ENCODE measurements at places on chromosomes 7 and 10.

- no peak for DNase-seq
Measured at GRCh38 chr7:208816-209215, 16.4 kb downstream of the FAM20C start.

DNA sequence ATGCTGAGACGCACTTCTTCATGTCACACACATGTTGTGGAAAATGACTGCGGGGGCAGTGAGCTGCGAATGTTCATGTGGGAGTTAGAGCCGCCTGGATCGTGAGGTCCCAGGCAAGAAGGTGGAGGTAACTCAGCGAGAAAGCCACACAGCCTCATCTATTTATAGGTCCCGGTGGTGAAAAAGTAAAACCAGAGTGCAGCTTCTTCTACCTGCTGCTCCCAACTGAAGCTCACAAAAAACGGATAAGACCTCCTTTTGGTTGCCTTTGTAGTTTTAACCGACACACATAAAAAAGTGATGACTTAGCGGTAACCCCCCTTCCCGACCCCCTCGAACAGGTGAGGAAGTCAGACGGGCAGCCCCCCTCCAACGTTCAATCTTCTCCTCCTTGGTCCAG, 276.9 kb downstream of the GATA3 start:
- no peak for DNase-seq

DNA sequence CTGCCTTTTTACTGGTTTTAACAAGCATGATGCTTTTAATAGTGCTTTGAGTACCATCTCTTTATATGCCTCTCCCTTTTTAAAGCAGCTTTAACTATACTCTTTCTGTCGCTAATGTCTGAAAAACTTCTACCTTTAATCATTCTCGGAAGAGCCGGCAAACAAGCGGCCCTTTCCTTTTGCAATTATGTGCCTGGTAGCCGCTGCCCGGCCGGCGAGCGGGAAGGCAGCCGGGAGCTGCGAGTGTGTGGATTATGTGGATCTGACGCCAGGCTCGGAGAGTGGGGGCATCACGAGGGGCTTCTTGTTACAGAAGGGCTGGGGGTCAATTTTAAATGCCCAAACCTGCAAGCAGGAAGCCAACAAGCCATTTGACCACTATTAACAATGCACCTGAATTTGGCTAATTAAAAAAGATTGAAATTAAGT, 120.9 kb downstream of the BUB3 start:
- DNase-seq, result no peak

- DNase-seq, result no peak
Measured at GRCh38 chr7:1397491-1398327, 61.6 kb downstream of the MICALL2 start.

GRCh38 chr7:146961617-146962016, 845.0 kb downstream of the CNTNAP2 start:
- no peak for DNase-seq

GRCh38 chr10:104557966-104558365, 83.1 kb upstream of the SORCS3 start:
- DNase-seq, result no peak

DNA sequence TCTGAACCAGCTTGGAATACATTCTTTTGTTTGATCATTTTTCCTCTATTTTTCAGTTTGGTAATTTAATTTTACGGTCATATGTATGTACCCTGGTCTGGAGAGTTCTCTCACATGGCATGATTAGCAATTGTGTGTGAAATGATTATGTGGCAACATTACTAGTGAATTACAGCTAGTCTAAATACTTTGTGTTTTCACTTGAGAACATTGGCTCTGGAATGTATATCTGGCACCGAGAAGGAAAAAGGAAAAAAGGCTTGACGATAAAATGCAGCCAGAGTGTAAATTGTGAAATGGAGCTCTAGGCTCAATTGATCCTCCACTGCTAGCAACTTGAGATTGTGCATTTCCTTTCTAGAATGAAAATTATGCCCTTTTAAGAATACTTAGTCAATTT, 397.2 kb downstream of the EXOC4 start:
- DNase-seq, result no peak
